ENCODE measurements at places on chromosomes 13 and 19.
A peak's percentile ranks its signal among the peaks of the same experiment; 100 is the strongest.

DNA sequence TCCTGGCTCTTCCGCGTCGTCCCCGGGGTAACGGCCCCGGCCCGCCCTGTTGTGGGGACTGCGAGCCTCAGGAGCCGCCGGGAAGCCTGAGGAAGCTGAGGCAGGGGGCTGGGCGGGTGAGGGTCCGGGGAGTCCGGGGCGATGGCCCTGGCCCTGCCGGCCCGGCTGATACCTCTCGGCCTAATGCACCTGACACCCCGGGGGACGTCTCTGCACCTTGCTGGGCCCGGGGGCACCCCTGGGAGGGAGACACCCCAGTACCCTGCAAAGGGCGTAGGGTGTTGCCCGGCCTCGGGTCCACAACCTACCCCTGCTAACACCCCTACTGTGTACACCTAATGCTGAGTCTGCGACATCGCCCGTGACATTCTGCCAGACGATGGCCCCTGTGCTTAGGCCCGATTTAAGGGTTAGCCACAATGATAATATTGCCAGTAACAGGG lies 410 bp downstream of the PIN1 start:
- DNase-seq, result no peak

DNA sequence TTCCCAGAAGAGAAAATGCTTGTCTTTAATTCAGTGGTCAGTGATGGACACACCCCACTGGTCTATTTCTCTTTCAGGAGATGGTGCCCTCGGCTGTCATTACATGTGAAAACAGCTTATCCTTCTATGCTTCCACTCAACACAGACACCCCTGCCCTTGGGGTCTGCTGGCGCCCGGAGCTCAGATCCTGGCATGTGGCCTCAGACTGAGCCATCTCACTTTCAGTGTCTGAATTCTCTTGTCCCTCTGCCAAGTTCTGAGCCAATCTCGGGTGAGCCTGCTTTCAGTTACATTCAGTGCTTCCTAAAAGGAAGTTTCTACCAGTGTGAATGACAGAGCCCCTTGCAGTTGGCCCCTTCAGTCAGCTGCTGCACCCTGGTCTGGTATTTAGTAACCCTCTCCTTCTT lies 293.6 kb downstream of the DNAJC15 start:
- DNase-seq, result peak; percentile 68

- no peak for DNase-seq
Observed at GRCh38 chr13:44011036-44011435, 131.3 kb downstream of the LACC1 start.

- DNase-seq, result no peak
Observed at GRCh38 chr13:36362914-36363313, 16.7 kb upstream of the SPART start.

GRCh38 chr13:85659493-85659892 lies 139.7 kb downstream of the SLITRK6 start:
- DNase-seq, result no peak

DNA sequence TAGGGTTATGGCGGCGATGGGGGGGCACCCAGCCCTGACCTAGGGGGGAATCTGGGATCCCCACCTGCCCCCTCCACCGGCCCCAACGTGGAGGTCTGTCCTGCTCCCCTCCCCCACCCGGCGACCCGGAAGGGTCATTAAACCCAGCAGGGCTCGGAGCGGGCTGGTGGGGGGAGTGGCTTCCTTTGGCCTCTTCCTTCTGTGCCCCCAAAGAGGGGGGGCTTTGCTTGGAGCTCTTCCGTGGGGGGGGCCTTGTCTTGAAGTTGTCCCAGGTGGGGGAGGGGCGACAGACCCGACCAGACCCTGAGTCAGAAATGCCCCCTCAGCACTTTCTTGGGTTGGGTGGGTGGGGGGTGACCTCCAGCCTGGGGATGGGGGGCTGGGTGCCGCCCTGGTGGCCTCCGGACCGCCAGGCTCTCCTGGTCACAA lies 1.5 kb downstream of the ARID3A start:
- DNase-seq, result no peak

DNA sequence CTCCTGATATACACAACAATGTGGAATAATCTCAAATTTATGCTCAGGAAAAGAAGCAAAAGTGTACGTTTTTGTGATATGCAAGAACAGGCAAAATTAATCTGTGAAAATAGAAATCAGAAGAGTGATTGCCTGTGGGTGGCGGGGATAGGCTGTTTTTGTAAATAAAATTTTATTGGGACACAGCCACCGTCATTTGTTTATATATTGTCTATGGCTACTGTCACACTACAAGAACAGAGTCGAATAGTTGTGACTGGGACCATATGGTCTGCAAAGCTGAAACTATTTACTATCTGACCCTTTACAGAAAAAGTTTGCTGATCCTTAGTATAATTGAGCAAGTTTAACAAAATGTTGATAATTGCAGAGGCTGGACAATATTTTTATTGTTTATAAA lies 269.5 kb upstream of the HTR2A start:
- DNase-seq, result no peak

GRCh38 chr13:99472122-99472440 lies 29.2 kb upstream of the TM9SF2 start:
- DNase-seq, result no peak

DNA sequence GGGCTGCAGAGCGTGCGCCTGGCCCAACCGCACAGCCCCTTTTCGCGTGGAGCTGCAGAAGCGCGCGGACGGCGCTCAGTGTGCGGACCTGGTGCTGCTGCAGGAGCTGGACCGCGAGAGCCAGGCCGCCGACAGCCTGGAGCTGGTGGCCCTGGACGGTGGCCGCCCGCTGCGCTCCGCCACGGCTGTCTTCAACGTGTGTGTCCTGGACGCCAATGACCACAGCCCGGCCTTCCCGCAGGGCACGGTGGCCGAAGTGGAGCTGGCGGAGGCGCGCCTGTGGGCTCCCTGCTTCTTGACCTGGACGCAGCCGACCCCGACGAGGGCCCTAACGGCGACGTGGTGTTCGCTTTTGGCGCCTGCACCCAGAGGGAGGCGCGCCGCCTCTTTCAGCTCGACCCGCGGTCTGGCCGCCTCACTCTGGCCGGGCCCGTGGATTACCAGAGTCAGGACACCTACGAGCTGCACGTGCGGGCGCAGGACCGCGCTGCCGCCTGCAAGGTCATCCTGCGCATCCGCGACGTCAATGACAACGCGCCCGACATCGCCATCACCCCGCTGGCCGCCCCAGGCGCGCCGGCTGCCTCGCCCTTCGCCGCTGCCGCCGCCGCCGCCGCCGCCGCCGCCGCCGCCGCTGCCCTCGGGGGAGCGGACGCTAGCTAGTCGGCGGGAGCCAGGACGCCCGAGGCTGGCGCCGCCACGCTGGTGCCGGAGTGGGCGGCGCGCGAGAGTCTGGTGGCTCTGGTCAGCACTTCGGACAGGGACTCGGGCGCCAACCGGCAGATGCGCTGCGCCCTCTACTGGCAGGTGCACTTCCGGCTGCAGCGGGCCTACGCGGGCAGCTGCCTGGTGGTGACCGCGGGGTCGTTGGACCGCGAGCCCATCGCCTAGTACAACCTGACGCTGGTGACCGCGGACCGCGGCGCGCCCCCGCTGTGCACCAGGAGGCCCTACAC lies 172.2 kb downstream of the OLFM4 start:
- DNase-seq, result peak; percentile 19

DNA sequence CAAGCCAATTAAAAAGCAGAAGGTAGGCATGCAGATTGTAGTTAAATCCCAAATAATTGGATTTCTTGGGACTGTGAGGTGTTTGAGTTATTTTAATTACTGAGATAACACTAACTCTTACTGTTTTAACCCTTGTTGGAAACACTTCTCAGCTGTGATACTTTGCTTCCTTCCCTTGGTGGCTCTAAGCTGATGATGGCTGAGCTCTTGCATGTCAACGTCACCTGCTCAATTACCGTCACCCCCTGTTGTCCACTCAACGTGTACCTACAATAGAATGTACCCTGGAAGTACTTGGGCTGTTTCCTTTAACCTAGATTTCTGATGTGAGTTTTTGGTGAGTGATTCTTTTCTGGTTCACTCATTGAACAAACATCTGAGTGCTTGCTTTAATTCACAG lies 303.4 kb downstream of the SLC7A1 start:
- DNase-seq, result no peak

DNA sequence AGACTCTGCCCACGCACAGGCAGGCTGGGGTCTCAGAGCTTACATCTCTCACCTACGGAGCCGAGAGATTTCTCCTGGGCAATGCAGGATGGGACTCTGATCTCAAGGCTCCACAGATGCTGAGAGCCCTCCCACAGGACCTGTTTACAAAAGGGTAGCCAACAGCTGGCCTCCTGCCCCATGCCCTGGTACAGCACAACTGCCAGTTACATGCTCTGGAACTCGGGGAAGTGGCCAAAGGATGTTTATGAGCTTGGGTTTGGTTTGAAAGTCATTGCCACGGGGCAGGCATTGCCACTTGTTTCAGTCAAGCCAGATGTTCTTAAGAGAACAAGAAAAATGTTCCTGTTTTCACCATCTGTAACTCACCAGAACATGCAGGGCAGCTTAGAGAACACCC lies 3.5 kb downstream of the DHRS12 start:
- no peak for DNase-seq

- peak; percentile 17 for DNase-seq
Observed at GRCh38 chr19:3094601-3095440, 659 bp downstream of the GNA11 start.

DNA sequence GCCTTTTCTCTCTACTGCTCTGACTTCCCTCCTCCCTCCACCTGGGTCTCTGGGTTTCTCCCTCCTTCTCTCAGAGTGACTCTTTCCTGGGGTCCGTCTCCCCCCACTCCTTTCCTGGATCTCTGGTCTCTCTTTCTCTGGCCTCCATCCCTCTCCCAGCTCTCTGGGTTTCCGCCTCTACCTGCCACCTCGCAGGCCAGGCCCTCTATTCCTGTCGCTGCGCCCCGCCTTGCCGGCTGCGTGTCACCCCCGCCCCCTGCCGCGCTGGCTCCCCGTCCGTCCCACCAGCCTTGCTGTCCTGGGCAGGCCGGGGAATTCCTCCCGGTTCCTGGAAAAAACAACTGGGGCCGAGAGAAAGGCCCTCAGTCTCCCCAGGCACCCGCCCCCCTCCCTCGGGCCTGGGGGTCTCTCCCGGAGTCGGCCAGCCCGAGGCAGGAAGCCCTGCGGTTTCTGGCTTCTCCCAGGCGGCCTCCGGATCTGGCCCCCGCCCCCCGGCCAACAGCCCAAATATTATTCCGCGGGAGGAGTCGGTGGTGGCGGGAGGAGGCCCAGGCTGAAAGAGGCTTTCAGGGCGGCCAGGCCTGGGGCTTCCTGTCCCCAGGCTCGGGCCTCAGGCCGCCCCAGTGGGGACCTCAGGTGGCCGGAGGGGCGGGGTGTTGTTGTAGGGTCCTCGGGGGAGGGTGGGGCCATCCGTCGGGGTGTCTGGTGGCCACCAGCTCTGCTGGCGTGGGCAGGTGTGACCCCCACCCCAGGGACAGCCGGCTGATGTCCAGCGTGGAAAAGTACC lies 9.3 kb downstream of the IRF2BP1 start:
- no peak for DNase-seq

DNA sequence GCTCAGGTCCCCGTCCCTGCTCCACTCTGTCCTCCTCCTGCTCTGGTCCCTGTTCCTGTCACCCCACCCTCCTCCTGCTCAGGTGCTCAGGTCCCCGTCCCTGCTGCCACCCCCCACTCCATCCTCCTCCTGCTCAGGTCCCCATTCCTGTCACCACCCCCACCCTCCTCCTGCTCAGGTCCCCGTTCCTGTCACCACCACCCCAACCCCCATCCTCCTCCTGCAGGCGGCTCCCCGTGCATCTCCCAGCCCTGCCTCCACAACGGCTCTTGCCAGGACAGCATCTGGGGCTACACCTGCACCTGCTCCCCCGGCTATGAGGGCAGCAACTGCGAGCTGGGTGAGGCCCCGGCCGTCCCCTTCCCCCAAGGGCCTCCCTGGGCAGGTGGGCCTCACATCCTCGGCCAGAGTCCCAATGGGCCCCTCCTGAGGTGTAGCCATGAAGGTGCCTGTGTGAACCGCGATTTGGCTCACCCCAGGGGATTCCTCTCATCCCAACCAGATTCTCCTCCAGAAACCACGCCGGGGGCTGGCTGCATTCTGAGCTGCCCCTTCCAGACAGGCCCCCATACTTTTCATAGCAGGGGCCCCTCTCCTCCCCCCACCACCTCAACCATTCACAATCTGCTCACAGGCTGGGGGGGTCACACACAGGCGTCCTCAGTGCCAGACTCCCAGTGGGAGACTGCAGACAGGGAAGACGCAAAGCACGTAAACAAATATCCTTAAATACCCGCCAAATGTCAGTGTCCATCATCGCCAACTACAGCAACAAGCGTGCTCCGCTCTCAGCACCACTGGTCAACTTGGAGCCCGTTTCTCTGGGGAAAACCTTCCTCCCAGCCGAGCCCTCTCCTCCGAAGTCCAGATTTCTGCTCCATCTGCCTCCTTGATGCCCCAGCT lies 4.6 kb downstream of the PROZ start:
- DNase-seq, result no peak

DNA sequence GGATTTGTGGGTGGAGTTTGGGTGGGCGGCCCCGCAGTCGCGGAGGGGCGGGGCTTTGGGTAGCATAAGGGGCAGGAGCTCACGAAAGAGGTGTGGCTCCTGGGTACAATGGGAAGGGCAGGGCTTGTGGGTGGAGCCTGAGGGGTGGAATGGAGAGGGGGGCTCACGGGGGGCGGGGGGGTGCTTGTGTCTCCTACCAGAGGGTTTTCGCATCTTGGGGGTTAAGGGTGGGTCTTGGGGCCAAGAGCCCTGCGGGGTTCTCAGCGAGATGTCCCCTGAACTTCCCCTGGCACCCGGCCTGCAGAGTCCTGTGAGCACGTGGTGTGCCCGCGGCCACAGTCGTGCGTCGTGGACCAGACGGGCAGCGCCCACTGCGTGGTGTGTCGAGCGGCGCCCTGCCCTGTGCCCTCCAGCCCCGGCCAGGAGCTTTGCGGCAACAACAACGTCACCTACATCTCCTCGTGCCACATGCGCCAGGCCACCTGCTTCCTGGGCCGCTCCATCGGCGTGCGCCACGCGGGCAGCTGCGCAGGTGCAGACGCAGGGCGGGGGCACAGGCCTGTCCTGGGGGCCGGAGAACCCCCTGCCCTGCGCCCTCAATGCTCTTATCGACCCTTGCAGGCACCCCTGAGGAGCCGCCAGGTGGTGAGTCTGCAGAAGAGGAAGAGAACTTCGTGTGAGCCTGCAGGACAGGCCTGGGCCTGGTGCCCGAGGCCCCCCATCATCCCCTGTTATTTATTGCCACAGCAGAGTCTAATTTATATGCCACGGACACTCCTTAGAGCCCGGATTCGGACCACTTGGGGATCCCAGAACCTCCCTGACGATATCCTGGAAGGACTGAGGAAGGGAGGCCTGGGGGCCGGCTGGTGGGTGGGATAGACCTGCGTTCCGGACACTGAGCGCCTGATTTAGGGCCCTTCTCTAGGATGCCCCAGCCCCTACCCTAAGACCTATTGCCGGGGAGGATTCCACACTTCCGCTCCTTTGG lies 5.1 kb downstream of the FSTL3 start:
- no peak for DNase-seq

- DNase-seq, result no peak
Observed at GRCh38 chr19:39834287-39834841, 402 bp upstream of the DYRK1B start.

- no peak for DNase-seq
Observed at GRCh38 chr13:104253063-104253680, 1187.0 kb upstream of the SLC10A2 start.

- DNase-seq, result no peak
Observed at GRCh38 chr19:13343514-13343913, 162.8 kb downstream of the CACNA1A start.

- DNase-seq, result no peak
Observed at GRCh38 chr19:51094696-51095279, 12.1 kb upstream of the KLK14 start.
